ENCODE measurements at places on chromosomes 3 and 15.
A peak's percentile ranks its signal among the peaks of the same experiment; 100 is the strongest.

- DNase-seq, result no peak
Measured at GRCh38 chr15:93278006-93278405, 189.0 kb upstream of the RGMA start.

- no peak for DNase-seq
Measured at GRCh38 chr15:85454403-85454802, 74.0 kb downstream of the AKAP13 start.

DNA sequence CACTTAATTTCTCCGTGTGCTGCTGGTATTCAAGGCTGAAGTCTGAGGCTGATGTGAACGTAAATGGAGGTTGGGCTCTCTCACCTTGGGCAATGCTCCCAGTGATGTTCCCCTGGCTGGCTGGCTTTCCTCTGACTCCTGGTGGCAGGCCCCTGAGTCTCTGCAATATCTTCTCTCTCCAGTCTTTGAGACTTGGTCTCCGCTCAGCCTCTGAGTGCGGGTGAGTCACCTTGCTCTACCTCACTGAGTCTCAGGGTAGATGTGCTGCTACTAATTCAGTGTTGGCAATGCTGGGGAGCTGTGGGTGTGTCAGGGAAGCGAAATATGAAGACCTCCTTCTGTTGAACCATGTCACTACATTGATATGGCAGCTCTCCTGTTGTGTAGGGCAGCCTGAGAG, 31.3 kb upstream of the TRIM59 start:
- DNase-seq, result no peak

DNA sequence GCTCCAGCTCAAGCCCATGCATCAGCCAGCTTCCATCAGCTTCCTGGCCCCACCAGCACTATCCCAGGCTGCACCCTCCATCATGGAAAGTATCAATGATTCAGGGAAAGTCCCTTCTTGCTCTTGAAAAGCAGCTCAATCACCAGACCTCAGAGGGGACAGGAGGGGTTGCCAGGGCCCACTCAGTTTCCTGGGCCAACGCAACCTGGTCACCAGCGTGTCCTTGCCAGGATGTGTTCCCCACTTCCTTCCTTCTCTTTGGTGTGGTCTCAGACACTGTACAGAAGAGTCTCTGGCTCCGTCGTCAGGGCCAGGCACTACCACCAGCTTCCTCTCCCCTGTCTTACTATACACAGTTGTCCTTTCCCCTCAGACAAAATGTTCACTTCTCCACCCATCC, 3.0 kb downstream of the HDC start:
- no peak for DNase-seq

DNA sequence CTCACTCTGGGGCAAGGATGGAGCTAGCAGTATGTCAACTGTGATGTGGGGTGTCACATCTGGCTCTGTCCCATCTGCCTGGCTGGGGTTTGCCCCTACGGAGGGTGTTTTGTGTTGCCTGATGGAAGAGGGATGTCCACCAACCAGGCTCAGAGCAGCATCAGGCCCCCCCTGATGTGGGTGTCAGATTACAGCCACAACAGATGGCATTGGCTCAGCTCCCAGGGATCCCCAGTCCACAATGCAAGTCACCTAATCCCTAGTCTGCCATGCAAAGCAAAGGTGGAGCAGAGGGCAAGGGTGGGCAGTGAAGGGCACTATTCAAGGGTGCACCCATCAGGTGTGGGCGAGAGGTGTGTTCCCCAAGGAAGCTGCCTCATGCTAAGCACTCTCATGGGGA, 48.9 kb upstream of the AMOTL2 start:
- DNase-seq, result no peak

DNA sequence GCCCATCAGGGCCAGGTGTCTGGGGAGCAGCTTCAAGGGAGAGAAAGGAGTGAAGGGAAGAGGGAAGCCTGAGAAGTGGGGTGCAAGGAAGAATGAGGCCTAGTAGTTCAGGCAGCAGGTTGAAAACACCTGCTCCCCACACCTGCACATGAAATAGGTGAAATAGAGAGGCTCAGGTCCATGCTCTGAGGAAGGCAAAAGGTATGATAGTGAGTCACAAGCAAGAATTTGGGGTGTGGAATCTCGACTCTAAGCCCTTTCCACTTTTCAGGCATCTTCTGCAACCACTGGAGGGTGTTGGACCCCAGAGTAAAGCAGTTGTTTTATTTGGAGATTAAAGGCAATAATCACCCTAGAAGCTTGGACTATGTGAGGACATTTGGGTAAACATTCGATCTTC, 157.5 kb downstream of the CTNNB1 start:
- DNase-seq, result no peak

- DNase-seq, result peak; percentile 15
Measured at GRCh38 chr3:11282250-11283138, 10.3 kb downstream of the ATG7 start.

DNA sequence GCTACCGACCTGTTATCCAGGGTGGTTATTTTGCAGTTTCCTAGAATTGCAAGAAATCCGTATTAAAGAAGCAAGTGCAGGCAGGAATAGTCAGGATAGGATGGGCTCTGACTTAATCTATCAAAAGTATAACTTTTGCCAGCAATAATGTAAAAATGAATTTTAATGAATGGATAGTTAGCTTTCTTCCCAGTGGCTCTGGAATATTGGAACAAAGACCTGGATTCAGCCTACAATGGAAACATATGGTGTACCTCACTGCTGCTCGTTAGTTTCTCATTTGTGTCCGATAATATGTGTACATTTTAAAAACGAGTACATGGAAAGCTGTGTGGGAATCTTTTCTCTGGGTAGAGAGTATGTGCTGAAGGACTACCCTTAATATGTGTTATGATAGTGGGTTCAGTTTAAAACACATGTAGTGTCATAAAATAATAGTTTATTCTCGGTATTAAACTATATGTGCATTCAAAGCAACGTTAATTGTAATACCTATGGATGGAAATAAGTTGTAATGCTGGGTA, 805 bp downstream of the SERPINI1 start:
- no peak for DNase-seq

DNA sequence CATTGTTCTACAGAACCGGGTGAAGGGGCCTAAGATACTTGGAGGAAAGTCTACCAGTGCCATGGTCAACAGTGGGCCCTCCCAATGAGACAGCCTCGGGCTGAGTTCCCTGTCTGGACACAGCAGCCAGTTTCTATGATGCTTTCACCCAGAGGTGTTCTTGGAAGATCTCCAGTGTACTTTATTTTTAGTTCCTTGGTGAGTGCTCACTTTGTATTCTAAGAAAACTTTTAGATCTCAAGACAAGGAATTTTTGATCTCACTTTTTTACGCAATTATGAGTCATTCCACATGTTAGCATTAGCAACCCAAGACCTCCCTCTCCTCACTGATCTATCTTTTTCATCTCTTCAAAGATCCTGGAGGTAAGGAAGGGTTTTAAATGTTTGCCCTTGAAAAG, 287.7 kb downstream of the RORA start:
- DNase-seq, result no peak

DNA sequence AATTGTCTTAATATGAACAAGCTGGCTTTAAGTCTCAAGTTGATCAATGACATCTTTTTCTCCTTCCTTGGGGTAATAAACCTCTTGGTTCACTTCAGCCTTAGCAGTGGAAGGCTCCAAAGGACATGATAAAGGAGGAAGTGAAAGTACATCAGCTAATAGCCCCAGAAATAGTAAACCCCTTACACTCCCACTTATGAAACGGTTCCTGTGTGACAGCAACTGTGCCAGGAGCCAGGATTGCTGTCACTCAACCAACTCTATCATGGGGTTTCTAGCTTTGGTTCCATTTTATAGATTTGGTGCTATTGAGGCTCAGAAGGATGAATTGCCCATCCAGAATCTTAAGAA, 216.7 kb downstream of the ABHD5 start:
- DNase-seq, result peak; percentile 95

- no peak for DNase-seq
Measured at GRCh38 chr3:144564011-144564410, 592.4 kb downstream of the DIPK2A start.

- no peak for DNase-seq
Measured at GRCh38 chr3:23921052-23921511, 4.2 kb downstream of the RPL15 start.

DNA sequence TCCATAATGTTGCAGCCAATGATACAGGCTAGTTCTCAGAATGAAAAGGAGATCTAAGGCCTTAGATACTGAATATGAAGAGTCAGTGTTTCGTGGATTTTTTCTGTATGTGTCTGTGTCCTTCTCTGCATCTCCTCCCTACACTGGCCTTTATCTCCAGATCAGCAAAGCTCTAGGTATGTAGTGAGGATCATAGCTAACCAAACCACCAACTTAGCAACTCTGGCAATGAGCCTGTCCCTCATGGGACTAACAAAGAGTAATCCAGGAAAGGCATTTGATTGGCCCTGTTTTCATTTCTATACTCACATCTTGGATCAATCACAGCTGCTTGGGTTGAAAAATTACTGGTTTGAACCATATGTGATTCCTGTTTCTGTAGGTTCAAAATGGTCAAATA, 18.6 kb upstream of the CNTN3 start:
- no peak for DNase-seq

DNA sequence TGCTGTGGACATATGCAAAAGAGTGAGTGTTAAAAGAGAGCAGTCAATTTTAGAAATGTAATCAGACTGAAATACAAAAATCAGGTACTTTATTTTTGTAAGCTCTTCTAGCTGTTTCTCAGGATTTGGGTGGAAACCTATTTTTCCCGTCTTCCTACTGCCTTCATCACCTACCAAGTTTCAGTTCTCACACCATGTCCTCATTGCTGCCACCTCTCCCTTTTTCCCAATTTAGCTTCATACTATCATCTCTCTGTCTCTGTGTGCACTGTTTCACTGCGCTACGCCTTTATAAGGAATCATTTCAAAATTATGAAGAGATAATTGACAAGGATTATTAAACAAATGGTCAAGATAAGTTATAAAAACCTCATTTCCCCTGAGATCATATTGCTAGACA, 7.7 kb downstream of the SRP14 start:
- DNase-seq, result no peak

GRCh38 chr3:11088066-11088465, 66.2 kb upstream of the HRH1 start:
- DNase-seq, result no peak

DNA sequence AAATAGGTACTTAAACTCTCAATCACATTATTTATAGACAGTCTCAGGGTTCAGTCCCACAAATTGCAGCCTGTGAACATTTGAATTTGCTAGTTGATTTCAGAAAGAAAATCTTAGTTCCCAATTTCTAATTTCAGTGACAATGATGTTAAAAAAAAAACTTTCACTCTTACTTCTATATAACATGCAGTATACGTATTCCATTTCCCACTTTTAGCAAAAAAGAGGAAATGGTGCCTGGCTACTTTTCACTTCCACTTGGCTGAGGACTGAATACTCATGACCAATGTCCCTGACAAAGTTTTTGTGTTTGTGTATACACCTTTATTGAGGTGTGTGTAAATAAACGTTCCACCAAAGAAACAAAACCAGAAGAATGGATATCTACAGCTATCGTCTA, 32.1 kb upstream of the XCR1 start:
- DNase-seq, result peak; percentile 93

DNA sequence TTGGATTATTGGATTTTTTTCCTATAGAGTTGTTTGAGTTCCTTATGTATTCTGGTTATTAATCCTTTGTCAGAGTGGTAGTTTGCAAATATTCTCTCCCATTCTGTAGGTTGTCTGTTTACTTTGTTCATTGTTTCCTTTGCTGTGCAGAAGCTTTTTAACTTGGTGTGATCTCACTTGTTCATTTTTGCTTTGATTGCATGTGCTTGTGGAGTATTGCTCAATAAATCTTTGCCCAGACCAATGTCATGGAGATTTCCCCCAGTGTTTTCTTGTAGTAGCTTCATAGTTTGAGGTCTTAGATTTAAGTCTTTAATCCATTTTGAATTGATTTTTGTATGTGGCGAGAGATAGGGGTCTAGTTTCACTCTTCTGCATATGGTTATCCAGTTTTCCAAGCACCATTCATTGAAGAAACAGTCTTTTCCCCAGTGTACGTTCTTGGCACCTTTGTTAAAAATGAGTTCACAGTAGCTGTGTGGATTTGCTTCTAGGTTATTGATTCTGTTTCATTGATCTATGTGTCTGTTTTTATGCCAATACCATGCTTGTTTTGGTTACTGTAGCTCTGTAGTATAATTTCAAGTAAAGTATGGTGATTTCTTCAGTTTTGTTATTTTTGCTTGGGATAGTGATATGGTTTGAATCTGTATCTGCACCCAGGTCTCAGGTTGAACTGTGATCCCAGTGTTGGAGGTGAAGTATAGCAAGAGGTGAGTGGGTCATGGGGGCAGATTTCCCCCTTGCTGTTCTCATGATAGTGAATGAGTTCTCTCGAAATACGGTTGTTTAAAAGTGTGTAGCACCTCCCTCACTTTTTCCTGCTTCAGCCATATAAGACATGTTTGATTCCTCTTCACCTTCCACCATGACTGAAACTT, 46.1 kb upstream of the TNFSF10 start:
- DNase-seq, result peak; percentile 44

DNA sequence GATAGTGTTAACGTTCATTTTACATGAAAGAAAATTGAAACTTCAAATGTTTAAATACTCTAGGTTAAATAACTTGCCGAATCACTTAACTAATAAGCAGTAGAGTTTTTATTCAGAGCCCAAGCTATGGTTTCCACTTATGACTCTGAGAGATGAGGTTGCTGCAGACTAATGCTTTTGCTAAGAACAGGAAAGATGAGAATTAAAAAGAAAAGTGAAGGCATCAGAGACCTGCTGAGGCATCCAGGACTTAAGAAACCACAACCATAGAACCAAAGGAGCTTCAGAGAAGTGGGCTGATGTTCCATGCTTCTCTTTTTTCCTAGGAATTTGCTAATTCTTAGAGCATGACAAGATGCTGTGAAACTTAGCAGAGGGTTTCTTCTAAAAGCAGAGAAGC, 9.5 kb downstream of the HMG20A start:
- DNase-seq, result no peak

DNA sequence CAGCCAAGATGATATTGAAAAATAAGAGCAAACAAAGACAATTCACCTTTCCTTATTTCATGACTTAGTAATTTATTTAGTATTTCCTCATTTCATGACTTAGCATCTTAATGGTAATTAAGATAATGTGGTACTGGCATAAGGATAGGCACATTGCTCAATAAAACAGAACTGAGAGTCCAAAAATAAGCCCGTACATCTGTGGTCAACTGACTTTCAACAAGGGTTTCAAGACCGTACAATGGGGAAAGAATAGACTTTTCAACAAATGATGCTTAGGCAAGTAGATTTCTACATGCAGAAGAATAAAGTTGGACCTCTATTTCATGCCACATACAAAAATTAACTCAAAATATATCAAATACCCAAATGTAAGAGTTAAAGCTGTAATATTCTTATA, 603 bp upstream of the PYDC2 start:
- DNase-seq, result peak; percentile 93

DNA sequence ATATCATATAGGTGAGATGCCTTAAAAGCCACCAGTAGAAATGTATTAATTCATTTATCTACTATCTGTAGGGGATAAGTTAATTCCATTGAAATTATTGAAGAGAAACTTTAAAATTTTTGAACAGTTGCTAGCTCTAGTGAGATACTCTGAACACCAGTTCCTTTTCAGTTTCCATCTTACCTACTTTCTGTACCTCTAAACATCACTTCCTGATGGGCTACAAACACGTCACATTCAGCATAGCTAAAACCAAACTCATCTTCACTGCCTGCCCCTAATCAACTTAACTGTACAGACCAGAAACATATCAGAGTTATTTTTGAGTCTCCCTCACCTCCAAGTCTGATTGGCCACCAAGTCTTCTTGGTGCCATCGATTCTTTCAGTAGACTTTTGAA, 88.9 kb downstream of the FEZF2 start:
- no peak for DNase-seq
